Stimulated activated CD8-positive, alpha-beta memory T cell treated with anti-CD3 and anti-CD28 coated beads, Interleukin-4, amount 100 ng/mL, for 4 hours (primary cell): ENCODE measurements at places on chromosomes 5 and 9.

DNA sequence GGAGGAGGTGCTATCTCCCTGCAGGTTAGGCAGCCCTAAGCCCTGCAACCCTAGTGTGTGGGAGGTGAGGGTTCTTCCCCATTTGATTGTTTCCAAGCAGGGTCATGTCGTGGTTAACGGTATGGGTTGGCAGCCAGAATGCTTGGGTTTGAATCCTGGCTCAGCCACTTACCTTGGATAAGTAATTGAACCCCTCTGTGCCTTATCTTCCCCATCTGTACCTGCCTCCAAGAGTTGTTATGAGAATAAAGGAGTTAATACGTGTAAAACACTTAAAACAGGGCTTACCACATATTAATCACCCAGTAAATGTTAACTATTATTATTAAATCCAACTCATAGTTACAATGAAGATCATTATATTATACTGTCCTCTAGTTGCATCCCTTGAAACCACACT lies 52.2 kb upstream of the SPATA31E1 start:
- DNase-seq, result no peak

- no peak for DNase-seq
Observed at GRCh38 chr9:138042640-138043039, 165.1 kb downstream of the CACNA1B start.

DNA sequence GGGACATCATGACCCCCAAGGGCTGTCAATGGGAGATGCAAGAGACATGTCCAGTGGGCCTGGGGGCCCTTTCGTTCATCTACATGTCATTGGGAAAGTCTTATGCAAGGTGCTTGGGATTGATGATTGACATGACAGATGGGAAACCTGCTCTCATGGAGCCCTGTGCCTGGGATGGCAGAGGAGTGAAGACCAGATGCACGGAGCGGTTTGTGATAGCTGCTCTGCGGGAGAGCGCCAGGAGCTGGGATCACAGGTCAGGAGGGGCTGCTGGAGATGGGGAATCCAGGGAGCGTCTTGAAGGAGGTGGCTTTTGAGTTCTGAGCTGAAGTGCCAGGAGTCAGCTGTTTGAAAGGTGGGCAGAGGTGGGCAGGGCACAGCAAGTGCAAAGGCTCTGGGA lies 104.3 kb downstream of the FGF18 start:
- DNase-seq, result no peak

DNA sequence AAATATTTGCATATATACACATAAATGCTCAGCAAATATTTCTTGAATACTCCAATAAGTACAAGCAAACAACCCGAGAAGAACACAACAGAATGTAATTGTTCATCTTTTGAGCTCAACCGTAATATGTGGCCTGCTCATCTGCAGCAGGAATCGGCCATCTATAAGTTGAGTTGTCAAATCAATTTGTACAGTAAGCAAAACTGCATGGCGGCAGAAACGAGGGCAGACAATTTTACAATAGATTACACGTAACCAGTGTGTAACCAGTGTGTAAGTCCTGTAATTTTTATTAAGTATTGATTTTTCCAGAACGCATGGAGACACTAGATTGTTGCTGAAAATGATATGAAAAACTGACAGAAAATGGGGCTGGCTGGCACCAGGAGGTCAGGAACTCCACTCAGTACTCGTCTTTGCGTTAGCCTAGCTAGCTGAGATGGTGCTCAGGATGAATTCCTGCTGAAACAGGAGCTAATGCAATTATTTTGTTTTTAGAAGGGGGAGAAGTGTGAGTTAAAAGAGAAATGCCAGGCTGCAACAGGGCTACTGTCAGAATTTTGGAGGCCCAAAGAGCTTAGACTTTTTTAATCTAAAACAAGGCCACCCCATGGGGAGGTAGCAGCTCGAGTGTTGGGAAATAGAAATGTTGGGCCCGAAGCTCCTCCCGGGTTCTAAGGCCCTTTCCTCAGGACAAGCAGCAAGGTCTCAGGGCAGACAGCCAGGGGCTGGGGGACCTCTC lies 682 bp downstream of the DHX29 start:
- no peak for DNase-seq

DNA sequence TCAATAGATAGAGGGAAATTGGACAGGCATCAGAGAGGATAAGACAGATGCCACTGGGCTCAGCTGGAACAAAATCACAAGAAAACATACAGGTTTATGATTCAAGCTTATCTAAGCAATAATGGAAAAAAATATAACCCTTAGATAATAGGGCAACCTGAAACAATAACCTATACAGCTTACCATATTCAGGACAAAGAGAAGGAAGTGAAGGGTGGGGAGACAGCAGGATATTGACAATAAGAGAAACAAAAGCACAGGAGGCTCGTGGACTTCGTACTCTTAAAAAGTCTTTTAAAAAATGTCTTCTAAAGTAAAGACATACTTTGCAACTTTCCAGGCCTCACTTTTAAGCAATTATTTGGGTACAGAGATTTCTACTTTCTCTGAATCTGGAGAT lies 225.3 kb downstream of the NTRK2 start:
- no peak for DNase-seq

DNA sequence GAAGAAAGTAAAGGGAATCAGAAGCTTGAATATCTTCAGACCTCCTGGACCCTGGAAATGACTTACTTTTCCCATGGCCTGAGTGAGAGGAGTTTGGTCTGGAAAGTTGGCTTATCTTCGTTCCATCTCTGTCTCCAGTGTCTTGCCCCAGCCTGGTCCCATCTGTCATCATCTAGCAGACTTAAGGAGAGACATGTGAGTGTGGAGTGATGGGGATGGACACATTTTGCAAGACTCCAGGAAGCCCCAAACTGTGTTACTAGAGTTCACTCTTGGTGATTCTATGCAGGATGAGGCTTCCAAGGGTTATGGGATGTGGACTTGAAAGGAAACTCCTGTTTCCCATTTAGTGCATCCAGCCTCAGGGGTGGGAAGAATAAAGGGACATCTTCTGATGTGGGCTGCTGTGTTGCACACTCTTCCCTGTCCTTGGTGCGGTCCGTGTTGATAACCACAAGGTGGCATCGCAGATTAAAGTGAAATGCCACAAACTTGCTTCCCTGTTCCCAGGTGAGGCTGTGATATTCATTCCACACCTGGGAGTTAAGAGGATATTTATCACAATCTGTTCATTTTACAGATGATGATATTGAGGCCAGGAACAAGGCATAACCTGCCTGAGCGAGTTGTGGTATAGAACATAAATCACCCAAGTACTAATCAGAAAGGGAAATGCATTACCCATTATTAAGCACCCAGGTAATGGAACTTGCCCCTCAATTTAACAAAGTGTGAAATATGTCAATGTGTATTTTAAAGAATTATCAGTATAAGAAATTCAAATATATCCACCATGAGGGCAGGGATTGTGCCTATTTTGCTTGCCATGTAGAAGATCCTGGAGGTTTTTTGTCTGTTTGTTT lies 269.9 kb upstream of the PAPPA start:
- DNase-seq, result no peak

- no peak for DNase-seq
Observed at GRCh38 chr9:99335280-99335679, 113.2 kb downstream of the SEC61B start.

- DNase-seq, result no peak
Observed at GRCh38 chr5:150486402-150487198, 21.3 kb upstream of the NDST1 start.

GRCh38 chr5:1784197-1785050 lies 15.2 kb downstream of the MRPL36 start:
- no peak for DNase-seq

GRCh38 chr9:116980582-116981120 lies 293.5 kb downstream of the TRIM32 start:
- DNase-seq, result no peak

DNA sequence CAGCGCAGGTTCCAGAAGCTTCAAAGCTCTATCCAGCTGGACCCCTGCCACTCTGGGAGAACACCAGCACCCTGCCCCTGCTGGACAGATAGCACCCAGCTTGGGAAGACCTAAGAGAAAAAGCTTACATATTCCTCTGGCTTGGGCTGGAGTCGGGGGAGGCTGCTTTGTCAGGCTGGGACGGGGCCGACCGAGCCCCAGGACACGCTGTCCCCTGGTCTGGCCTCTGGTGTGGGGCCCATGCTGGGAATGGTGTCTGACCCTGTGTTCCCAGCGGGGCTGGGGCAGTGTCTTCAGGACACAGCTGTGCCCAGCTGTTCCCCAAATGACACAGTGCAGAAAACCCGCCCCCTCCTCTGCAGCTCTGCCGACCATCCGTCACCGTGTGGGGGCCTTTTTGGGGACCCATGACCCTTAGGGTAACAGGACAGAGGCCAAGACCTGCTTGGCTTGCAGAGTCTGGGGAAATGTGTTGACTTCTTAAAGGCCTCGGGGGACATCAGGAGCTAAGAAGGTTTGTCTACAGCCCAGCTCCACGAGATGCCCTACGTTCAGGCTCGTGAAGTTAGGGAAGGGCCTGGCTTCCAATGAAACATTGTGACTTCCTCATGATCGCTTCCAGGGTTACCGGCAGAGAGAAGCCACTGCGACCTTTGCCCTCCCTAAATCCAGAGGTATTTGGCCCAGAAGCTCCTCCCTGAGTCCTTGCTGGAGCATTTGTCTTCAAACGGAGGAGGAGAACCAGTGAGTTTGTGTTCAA lies 20.4 kb upstream of the SLC2A6 start:
- no peak for DNase-seq

DNA sequence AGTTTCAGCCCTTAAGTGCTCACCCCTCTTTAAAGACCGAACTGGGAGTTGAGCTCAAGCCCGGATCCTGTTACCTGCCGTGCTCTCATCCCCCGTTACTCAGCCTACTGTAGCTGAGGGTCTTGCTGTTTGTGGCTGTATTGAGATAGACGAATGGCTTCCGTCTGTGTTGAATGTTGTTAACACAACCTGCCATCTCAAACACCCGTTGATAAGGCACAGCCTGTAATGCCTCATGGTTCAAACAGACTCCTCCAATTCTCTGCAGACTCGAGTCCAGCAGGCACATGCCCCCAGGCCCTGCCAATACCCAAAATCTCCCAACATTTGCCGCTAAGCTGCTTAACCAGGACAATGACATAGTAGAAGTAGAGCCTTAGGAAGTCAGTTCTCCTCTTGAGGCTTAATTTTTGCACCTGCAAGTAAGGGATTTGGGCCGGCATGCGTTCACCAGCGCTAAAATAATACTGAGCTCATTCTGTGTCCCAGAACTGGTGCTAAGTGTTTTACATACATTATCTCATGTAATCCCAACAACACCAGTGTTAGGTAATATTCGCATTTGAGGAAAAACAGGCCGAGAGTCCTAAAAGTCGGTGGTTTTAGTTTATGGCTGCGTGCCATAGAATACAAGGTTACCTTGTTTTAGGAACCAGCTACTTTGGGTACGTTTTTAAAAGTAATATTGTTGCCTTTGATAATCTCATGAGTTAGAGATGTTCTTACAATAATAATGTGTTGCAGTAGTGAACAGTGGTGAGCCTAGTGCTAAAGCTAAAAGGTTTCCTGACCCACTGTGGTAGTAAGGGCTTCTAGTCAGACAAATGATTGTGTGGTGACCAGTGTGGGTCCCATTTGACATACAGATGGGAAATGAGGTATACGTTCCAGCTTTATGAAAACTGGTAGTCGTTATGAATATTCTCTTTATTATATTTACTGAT lies 1.5 kb upstream of the RFX3 start:
- no peak for DNase-seq

- DNase-seq, result no peak
Observed at GRCh38 chr5:117863586-117864296, 1124.6 kb downstream of the DTWD2 start.

DNA sequence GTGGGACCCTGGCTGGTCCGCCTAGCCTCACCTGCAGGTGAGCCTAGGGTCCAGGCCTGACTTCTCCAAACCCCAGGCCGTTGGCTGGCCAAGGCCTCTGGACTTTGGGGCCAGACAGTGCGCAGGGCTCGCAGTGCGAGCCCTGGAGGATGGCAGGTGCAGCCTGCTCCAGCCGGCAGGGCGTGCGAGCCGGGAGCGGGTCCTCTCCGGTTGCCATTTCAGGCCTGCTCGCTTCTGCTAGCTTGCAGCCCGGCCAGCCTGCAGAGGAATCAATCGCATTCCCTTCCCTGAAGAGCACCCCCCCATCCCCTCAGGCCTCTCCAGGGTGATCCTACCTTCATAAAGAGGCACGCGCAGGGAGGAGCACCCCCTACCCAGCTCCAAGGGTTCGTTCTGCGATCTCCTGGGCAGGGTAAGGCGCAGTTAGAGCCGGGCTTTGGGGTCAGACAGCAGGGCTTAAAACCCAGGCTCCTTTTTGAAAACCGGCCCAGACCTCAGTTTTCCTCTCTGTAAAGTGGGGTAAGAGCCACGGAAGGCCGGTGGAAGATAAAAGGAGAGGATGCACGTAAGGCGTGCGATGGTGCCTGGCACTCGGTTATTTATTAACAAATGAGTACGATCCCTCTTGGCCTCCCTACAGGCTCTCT lies 6.2 kb downstream of the BARHL1 start:
- no peak for DNase-seq

DNA sequence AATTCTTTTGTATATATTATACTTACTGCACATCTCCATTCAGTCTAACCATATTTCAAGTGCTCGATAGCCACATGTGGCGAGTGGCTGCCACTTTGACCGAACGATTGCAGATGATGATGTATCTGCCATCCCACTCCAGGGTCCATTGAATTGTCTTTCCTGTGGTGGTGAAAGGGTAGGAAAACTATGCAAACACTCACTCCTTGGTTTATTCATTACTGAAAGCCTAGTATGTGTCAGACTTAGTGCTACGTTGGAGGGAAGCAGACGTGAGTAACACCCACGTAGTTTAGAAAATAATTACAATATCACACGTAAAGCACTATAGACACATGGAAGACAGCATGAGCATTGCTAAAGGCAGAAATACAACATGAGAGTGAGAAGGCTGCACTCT lies 353.7 kb downstream of the CSNK1G3 start:
- no peak for DNase-seq

DNA sequence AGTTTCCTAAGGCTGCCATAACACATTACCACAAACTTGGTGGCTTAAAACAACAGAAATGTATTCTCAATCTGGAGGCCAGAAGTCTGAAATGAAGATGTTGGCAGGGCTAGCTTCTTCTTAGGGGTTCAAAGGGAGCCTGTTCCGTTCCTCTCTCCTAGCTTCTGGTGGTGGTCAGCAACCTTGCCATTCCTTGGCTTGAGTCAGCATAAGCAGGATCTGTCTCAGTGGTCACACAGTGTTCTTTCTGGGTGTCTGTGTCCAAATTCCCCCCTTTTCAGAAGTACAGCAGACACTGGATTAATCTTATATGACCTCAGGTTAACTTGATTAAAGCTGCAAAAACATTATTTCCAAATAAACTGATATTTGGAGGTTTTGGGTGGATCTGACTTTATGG lies 2.1 kb upstream of the OSMR start:
- no peak for DNase-seq

- no peak for DNase-seq
Observed at GRCh38 chr5:140025736-140026135, 17.4 kb downstream of the NRG2 start.

- no peak for DNase-seq
Observed at GRCh38 chr5:159567461-159567860, 237.2 kb upstream of the IL12B start.

GRCh38 chr5:74360535-74361210 lies 279.9 kb downstream of the ENC1 start:
- no peak for DNase-seq
